ENCODE measurements at places on chromosomes 2 and 18. TPM values are rescaled to one million over a fixed set of nuclear protein-coding genes. Genes with fewer than 3 reads are reported as not detected.

DNA sequence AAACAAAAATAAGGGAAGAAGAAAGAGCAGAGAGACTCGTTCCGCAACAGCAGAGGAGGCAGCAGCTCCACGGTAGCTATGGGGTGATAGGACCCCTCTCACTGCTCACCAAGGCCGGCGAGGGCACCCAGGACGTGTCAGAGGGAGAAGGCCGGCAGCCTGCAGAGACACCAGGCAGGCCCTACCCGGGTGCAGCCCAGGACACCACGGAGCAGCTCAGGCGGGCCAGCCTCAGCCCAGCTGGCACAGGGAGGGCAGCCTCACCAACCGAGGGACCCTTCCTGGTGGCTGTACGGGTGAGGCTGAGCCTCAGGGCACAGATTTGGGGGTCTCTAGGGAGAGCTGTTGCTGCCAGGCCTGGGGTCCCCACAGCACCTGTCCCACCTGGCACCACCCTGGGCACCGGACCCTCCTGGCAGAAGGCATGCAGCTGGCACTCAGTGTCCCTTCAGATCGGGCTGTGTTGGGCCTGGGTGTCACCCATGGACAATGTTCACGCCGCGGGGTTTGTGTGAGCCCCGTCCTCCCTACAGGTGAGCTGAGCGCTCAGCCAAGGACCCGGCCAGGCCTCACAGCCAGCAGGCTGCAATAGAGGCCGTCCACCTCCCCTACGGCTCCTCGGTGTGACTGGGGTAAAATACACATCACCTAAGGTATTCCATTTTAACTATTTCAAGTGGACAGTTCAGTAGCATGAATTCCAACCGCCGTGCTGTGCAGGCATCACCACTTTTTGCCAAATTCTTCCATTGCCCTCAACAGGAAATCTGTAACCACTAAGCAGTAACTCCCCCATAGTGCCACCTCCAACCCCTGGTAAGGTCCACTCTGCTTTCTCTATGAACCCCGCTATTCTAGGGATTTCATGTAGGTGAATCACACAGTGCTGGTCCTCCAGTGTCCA, 21.6 kb downstream of the KCNG2 start:
- no peak for DNase-seq

- peak; percentile 56 for DNase-seq
Measured at GRCh38 chr18:11872479-11873136, 21.4 kb downstream of the CHMP1B start.

GRCh38 chr18:23784832-23785245, 95.6 kb downstream of the LAMA3 start:
- DNase-seq, result no peak

DNA sequence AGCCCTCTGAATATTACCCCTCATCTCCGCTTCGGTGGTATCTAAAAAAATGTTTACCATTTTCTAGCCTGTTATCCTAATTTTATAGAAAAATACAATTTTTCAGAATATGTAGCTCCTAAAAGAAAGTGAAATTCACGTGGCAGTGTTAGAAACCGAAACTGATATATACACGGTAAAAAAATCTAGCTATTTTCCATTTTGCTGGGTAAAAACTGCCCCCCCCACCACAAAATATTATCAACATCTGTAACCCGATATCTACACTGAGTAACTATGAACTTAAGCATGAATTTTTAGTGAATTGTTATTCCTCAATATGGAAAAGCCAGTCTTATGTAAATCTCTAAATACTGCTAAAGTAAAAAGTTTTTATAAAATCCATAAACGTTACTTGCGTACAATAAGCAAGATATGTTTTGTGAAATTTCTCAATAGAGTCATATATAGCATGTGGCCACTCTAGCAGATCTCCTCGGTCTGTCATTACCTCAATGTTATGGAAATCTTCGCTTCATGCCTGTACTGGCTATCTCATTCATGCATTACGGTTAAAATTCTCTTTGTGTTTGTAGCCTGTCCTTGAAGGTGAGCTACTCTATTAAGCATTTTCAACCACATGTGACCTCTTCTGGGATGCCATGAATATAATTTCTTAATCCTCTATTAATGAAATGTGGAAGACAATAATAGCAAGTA, 524.2 kb downstream of the TRIB2 start:
- no peak for DNase-seq

DNA sequence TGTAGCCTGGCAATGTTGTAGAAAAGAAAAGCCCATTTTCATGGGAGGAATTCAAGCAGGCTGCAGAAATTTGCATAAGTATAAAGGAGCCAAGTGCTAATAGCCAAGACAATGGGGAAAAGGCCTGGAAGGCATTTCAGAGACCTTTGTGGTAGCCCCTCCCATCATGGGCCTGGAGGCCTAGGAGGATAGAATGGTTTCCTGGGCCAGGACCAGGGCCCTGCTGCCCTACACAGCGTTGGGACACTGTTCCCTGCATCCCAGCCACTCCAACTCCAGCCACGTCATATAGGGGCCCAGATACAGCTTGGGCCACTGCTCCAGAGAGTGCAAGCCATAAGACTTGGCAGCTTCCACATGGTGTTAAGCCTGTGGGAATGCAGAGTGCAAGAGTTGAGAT, 8.1 kb upstream of the ZNF24 start:
- DNase-seq, result no peak

DNA sequence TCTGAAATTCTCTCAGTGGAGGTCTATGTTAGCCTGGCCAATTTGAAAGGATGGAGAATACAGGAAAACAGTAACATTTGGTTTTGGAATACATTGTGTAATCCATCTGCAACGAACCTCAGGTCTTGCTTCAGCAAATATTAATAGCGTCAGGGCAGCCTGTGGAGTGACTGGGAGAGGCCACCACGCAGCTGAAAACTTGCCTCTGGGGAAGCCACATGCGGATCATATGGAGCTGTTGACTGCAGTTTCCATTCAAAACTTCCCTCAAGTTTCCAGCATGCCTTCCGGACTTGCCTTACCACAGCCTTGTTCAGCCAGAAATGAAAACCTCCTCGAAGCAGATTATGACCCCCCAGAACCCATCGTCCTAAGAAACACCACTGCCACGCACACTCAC, 25.7 kb downstream of the BCL11A start:
- no peak for DNase-seq

DNA sequence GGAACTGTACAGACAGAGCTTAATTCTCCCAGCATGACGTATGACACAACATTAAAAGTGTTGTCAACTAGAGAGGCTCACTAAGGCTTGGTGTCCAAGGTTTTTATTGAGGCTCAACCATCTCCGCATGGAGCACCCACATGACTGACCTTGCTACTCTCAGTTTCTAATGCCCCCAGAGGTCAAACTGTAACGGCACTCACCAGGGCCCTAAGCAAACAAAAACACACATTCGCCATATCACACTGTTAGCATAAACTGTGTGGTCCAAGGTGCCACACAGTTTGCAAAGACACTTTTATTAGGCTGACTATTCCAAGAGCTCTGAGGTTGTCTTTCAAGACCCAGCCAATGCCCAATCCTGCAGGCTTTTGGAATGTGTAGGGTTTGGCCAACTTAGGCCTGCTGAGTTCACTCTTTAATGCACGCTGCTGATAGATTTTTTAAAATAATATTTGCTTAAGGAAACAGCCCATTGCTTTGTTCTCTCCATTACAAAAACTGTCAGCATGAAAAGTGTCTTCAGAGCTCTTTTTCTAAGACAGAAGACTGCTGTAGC, 114.9 kb downstream of the DSC3 start:
- DNase-seq, result no peak

DNA sequence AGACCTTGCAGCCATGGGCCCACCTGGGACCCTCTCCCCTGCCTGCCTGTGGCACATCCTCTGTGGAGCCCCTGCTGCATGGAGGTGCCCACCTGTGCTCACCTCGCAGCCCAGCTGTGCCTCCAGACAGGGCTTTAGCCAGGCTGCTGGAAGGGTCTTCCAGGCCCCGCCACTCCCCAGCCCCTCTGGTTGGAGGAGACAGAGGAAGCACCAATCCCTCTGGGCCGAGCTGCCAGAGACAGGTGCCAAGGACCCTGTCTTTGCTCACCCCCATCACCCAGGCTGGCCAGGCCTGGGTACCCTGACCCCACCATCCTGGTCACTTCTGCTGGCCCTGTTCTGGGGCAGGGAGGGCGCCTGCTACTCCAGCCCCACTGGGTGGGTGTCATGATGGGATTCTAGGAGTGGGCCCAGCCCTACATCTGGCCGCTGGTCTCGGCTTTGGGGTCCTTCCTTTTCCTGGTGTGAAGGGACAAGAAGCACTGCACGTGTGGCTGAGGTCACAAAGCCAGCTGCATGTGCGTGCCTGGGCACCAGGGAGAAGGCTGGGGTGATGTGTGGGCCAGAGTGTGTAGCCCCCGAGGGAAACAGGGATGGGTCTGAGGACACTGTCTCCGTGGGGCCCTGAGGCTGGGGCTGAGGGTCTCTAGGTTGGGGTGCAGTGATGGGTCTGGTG, 9.3 kb upstream of the NEU4 start:
- DNase-seq, result no peak

GRCh38 chr2:228600265-228600664, 418.8 kb upstream of the SPHKAP start:
- no peak for DNase-seq

GRCh38 chr2:181499231-181499630, 42.0 kb downstream of the ITGA4 start:
- no peak for DNase-seq

DPYSL5 gene
- 0.21 TPM for polyA plus RNA-seq

ANKRD53 gene
- polyA plus RNA-seq, result 4.7 TPM

IL36RN gene
- polyA plus RNA-seq, result 0.23 TPM
